ENCODE measurements at places on chromosomes 3 and 15. TPM values are rescaled to one million over a fixed set of nuclear protein-coding genes. Genes with fewer than 3 reads are reported as not detected.

The PPP1R2 gene
- total RNA-seq: 81.8 TPM

DNA sequence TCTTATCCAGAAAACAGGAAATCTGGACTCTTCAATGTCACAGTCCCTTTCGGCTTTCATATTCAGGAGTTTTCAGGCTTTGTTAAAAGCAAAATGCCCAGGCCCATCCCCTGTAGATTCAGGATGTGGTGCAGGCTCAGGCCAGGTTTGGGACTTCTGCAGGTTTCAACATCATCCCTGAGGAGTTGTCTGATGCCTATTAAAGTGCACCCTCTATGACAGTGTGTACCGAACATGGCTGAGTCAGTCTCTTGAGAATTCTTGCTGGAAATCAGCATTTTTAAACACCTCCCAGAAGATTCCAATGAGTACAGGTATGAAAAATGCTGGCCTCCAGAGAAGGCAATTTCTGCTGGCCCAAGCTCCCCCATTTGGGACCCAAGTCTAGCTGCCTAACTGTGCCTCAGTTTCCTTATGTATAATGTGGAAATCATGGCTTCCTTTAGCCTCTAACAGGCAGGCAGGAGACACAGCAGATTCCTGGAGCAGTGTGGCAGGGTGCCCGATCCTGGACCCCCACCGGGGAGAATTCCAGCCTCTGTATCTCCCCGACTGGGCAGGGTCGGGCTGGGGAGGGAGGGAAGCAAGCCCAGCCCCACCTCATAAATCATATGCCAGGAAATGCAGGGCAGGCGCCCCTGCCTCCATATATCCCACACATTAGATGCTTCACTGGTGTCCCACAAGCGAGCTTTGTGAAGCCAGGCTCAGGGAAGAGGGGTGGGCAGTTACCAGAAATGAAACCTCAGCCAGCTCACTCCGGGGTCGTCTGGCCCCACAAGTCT lies 44.4 kb upstream of the SLC6A11 start:
- DNase-seq: no peak

- DNase-seq: no peak
Observed at GRCh38 chr3:35932995-35933394, 293.7 kb downstream of the ARPP21 start.

DNA sequence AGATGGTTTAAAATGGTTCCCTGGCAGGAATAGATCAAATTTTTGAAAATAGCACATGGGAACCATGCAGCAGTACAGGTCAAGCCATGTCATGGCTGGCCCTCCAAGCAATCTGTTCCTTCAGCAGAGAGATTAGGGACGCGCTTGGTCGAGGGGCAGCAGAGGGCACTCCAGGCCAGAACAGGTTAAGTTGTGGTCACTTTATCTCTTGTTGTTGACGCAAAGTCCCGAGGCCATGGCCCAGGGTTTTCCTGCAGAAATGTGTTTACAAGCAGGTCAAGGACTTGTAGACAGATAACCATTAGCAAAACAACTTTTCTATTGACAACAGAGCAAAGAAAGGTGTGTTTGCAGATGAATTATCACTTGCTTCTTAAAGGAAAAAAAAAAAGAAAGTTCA lies 570.0 kb upstream of the NR2F2 start:
- DNase-seq: no peak

DNA sequence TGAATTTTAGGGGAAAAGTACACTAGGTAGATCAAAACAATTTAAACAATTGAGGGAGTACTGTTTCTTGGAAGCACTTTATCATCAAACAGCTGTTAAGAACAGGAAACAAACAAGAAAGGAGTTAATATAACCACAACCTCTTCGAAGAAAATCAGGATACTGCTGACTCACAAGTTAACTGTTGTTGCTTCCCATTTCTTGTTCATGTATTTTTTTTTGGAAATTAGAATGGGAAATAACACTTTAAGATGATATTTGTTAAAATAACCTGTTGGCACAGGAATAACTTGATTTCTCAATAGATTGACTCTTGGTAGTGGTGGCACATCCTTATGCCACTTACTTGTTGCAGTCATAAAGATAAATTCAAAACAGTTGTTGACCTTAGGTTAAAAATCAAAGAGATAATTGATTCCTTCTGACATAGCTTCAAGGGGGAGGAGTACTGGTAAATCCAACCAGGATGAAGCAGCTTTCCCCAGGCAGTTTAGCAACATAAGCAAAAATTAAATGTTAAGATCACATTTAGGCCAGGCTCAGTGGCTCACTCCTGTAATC lies 3.3 kb downstream of the BNIP2 start:
- no peak for DNase-seq

DNA sequence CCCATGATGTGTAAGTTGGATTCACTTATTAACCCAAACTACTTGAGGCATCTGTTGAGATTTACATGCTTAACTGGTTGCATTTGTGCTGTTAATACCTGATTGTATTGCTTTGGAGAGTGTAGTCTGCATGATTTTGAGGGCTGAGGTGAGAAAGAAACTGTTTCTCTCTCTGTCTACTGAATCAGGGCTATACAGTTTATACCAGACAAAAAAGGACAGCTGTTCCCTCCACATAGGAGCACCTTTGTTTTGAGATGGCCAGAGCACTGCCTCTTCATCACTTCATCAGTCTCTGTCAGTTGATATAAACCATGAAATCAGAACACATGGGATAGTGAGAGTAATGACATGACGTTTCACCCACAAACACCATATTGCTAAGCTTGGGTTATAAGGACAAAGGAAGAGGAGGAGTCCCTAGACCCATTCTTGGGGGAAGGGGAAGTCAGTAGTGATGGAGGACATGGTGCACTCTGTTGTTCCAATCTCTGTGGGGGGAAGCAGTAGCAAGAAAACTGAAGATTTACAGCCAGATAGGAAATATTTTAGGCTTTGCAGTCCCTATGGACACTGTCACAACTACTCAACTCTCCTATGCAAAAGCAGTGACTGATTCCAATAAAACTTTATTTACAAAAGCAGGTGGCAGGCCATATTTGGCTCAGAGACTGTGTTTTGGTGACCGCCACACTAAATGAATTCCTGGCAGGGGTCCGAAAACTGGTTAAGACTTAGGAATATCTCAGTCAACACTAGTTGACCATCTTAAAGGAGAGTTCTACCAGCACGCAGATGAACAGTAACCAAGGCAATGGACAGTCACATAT lies 123.9 kb upstream of the NR2E3 start:
- DNase-seq: no peak

DNA sequence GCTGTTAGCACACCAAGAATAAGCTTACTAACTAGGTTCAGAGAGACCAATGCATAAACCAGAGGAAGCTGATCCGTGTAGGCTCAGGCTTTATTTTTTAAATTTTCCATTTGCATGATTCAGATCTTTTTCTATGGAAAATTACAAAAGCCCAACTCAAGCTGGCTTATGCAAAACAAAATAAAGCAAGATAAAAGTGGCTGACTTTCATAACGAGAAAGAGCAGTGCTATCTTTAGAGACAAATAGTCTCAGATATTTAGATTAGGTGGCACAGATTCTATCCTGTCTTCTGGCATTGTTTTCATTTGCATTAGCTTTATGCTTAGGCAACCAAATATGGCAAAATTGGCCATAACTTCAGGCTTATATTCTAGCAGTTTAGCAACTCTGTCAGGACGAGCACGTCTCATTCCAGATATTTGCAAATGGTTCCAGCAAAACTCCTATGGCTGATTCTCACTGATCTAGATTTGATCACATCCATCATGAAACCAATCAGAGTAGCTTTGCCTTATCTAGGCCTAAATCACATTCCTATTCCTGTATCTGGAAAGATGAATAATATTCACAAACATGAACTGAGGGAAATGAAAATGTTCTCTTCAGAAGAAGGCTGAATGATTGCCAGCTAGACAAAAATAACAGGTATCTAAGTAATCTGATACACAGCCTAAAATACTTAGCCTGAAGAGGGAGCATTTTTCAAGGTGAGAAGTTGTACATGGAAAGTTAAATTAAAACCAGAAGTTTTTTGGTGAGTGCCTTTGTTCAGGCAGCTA lies 216.4 kb upstream of the DPPA4 start:
- no peak for DNase-seq

Measured in activated CD4-positive, alpha-beta memory T cell treated with anti-CD3 and anti-CD28 coated beads, Interleukin-2, amount 10 ng/mL, durations not matched to agents 7 days and 5 days (primary cell).